ENCODE measurements at places on chromosomes 2 and 18.
A peak's percentile ranks its signal among the peaks of the same experiment; 100 is the strongest.

- no peak for DNase-seq
Observed at GRCh38 chr2:64119369-64119768, 24.9 kb downstream of the PELI1 start.

GRCh38 chr2:69304656-69305055, 82.4 kb downstream of the GFPT1 start:
- DNase-seq, result no peak

GRCh38 chr18:58796220-58796619, 68.5 kb upstream of the ZNF532 start:
- DNase-seq, result no peak

GRCh38 chr2:76599732-76600368, 889.1 kb upstream of the GCFC2 start:
- peak; percentile 75 for DNase-seq

DNA sequence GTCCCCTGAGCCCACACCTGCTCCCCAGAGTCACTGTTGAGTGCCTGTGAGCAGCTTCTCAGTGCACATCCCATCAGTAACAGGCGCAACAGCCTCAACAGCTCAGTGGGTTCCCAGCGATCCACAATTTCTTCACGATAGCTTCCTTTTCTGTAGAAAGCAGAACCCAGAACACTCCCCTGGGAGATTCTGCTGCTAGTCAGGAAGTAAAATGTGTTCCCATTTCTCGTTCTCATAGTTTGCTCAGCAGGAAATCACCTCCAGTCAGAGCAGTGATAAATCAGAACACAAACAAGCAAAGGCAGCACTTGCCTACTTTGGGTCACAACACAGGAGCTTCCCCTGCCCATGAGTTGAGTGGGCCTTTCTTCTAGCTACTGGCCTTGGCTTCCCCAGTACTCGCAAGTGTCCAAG, 48.9 kb upstream of the ATG16L1 start:
- DNase-seq, result no peak

DNA sequence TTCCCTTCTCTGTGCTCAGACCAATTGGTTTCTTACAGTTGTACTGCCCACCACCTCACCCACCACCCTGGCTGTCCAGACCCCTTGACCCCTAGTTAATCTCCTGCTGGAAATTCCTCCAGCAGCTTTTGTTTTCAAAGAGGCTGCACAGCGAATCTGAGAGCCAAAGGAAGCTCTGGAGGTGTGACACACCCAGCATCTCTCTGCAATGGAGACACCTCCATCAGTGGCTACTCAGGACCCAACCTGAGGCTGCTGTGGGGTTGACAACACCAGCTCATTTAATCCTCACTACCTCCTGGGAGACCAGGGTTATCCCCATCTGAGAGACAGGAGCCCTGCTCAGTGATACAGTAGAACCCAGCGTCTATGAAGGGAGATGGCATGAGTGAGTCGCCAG, 86.4 kb downstream of the BIN1 start:
- no peak for DNase-seq

DNA sequence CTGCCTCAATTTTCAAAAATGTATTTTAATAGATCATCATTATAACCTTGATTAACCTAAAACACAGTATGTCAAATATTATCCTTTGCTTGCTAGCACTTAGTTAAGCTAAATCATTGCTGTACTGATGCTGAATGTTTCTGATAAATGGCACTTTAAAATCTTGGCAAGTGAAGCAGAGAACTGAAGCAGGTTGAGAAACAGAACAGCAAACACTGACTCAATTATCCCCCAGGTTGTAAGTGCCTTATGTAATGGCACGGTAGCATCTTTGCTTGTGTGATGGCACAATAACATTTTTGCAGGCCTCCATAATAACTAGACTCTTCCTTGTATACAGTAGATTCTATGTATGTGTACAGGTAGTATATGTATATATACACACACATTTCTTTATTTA, 33.8 kb downstream of the ARHGAP15 start:
- DNase-seq, result no peak

- no peak for DNase-seq
Observed at GRCh38 chr2:64770137-64770780, 116.5 kb upstream of the SERTAD2 start.

Measured in LoVo (cell line).